ENCODE measurements at places on chromosomes 13 and 19.

GRCh38 chr13:29748097-29748496 lies 102.3 kb downstream of the UBL3 start:
- peaks cover 9% of the 10 kb centered on the region for H3K27me3 ChIP-seq
- DNase-seq, result no peak

GRCh38 chr19:54969647-54970046 lies 3.5 kb downstream of the NLRP2 start:
- no peak overlapping the region for H3K4me3 ChIP-seq
- H3K27ac ChIP-seq, result no peak overlapping the region
- DNase-seq, result no peak
- peaks cover 13% of the 10 kb centered on the region for H3K36me3 ChIP-seq
- H3K4me1 ChIP-seq, result peaks cover 8% of the 10 kb centered on the region

DNA sequence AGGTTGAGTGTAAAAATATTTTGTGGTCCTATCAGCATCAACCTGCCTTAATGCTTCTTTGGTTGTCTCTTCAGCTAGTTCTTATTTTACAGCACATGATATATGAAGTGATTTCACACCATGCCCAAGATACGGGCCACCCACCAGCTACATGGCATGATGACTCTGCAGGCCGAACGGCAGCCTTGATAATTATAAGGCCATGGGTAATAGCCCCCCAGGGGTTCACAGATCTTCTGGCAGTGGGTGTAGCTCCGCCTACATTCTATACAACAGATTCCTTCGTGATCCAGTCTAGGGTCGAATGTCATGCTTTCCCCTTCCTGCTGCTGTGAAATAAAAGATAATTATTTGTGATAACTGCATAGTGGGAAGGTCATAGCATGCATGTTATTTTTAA lies 36.1 kb downstream of the CNMD start:
- no peaks in the 10 kb centered on the region for H3K27me3 ChIP-seq
- H3K4me1 ChIP-seq, result peaks cover 6% of the 10 kb centered on the region
- H3K27ac ChIP-seq, result no peak overlapping the region
- H3K4me3 ChIP-seq, result no peak overlapping the region

- H3K27ac ChIP-seq, result peak overlapping the region; percentile 10
- peaks cover 28% of the 10 kb centered on the region for H3K4me1 ChIP-seq
- peaks cover 63% of the 10 kb centered on the region for H3K27me3 ChIP-seq
Measured at GRCh38 chr13:71864986-71865873, 1.8 kb downstream of the DACH1 start.

GRCh38 chr19:1300744-1301490 lies 15.2 kb downstream of the EFNA2 start:
- no peak overlapping the region for H3K27ac ChIP-seq
- DNase-seq, result no peak

DNA sequence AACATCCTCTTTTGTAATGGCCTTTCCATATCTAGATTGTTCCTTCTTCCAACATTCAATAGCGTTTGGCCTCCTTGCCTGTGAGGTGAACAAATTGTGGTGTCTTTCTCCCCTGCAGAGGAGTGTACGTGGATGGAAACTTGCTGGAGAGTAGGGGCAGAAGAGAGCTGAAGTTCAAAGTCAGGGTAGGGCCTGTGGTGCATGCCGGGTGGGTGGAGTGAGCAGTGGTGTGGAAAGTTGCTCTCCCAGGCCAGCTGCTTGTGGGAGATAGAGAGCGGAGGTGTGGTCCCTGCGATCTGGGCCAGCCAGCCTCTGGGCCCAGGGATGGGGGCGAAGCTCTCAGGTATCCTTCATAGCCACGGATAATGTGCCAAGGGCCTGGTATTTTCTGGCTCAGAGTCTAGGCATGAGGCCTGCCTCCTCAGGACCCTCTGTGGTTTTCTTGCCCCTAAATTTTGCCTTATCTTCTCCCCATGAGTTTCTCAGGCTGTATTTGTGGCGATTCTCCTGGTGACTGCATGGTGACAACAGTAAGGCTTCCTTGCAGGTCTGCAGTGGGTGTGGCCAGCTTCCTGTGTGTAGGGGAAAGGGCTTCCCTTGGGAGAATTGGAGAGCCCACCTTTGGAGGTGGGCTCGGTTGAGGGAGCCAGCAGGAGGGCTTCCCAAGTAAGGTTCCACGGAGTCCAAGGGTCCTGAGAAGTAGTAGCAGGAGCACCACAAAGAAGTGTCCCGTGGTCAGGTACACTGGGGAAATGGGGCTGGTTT lies 6.7 kb downstream of the RGCC start:
- H3K27ac ChIP-seq, result peak overlapping the region; percentile 93
- peak overlapping the region; percentile 47 for H3K4me3 ChIP-seq
- peak; percentile 60 for DNase-seq
- H3K4me1 ChIP-seq, result peaks cover 47% of the 10 kb centered on the region
- H3K36me3 ChIP-seq, result peaks cover 4% of the 10 kb centered on the region

DNA sequence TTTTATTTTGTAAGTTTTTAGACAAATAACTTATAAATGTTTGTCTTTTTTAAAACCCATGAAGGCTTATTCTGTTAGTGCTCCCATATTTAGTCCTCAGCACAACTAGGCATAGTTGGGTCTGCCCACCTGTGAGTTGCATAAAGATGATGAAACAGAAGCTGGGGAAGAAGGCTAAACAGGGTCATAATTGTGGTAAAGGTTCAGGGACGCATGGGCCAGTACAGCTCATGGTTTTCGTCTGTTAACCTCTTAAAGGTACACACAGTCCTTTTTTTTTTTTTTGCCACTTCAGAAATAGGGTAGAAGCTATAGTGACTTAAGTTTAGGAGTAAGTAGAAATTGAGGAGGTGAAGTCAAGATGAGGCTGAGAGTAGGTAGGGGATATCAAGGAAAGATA lies 58.3 kb downstream of the TM9SF2 start:
- H3K36me3 ChIP-seq, result peaks cover 47% of the 10 kb centered on the region
- no peak overlapping the region for H3K4me3 ChIP-seq
- no peak for DNase-seq
- peak overlapping the region; percentile 49 for H3K27ac ChIP-seq
- peaks cover 14% of the 10 kb centered on the region for H3K4me1 ChIP-seq

Data from stimulated activated naive B cell treated with anti-CD40 and anti-IgM and Interleukin-4, amounts not matched to agents 10 μg/mL and 1 μg/mL and 100 μg/mL, for 72 hours (primary cell).